ENCODE measurements at places on chromosomes 11 and 22.

DNA sequence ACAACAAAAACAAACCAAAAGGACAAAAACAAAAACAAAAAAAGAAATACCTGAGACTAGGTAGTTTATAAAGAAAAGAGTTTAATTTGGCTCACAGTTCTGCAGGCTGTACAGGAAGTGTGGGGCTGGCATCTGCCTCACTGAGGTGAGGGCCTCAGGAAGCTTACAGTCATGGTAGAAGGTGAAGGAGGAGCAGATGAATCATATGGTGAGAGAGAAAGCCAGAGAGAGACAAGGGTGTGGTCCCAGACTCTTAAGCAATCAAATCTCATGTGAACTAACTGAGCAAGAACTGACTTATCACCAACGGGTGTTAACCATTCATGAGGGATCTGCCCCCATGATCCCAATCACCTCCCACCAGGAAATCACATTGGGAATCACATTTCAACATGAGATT lies 58.8 kb upstream of the ZBED5 start:
- no peak for DNase-seq

- no peak for DNase-seq
These were observed 2.8 kb upstream of the LZTR1 start for GRCh38 chr22:20979243-20979809.

GRCh38 chr11:28606930-28607329 lies 498.7 kb downstream of the METTL15 start:
- no peak for DNase-seq

GRCh38 chr11:59782080-59782479 lies 26.9 kb downstream of the STX3 start:
- no peak for DNase-seq

GRCh38 chr11:35116245-35116644 lies 22.7 kb upstream of the CD44 start:
- no peak for DNase-seq

DNA sequence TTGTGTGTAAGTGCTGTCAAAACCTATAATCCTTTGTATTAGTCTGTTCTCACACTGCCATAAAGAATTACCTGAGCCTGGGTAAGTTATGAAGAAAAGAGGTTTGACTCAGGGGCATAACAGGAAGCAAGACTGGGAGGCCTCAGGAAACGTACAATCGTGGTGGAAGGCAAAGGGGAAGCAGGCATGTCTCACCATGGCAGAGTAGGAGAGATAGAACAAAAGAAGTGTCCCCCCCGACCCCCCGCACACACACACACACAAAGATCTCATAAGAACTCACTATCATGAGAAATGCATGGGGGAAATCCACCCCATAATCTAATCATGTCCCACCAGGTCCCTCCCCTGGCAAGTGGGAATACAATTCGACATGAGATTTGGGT lies 2.3 kb upstream of the USP28 start:
- DNase-seq = no peak

- DNase-seq = no peak
These were observed 36.2 kb downstream of the IGHMBP2 start for GRCh38 chr11:68939583-68940555.

DNA sequence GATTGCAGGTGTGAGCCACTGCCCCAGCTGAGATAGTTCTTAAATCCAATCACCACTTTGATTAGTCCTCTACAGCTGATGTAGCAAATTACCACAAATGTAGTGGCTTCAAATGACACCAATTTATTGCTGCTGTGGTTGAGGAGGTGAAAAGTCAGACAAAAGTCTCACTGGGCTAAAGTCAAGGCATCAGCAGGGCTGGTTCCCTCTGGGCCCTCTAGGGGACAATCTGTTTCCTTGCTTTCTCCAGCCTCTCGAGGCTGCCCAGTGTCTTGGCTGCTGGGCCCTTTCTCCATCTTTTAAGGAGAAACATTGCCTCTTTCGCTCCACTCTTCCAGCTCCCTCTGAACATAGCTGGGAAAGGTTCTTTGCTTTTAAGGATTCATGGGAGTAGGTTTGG lies 50.5 kb upstream of the SHANK2 start:
- DNase-seq = no peak

DNA sequence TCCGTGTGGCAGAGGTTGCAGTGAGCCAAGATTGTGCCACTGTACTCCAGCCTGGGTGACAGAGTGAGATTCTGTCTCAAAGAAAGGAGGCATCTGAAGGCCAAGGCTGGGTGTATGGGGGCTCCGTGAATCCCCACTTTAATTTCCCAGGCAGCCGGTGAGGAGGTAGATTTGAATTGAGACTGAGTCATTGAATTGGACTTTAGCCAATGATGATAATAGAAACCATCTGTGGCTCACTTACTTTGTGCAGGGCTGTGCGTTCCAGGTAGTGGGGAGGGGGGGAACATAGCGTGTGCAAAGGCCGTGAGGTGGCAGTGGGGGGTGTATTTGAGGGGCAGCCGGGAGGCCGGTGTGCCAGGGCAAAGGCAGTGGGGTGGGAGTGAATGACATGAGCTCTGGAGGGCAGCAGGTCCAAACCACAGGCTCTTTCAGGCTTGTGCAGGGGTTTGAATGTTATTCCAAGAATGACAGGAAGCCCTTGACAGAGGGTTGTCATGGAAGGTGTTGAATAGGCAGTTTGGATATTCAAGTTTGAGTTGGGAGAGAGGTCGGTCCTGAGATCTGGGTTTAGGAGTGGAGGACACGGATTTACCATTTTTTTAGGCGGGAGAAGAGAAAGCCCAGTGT lies 6.1 kb downstream of the ARHGAP8 start:
- DNase-seq = peak; percentile 9

- no peak for DNase-seq
These were observed 81.2 kb downstream of the KIF18A start for GRCh38 chr11:28026634-28027290.

DNA sequence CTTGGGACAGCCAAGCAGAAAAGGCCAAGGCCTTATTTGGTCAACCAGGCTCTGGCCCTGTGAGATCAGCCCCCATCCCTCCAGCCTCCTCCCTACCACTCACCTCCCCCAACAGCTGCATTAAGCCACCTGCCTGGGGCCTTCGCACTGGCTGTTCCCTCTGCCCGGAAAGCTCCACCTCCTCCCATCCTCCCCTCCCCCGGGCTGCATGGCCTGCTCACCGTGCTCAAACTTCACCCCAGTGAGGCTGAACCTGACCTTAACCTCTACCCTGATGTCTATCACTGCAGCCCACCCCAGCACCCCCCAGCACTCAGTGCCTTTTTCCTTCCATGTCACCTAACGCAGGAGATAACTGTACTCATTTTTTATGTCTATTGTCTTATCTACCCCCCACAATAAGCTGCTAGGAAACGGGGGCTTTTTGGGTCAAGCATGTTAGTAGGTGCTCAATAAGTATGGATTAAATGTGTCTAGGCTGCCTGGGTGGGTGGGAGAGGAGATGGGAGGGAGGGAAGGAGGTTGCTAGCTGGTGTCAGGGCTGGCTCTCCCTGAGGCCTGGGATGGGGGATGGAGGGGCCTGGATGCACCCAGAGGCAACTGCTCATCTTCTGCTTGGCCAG lies 912 bp downstream of the PTPRCAP start:
- no peak for DNase-seq

GRCh38 chr11:118012083-118012669 lies 26.0 kb downstream of the IL10RA start:
- DNase-seq = no peak

GRCh38 chr11:104090767-104091166 lies 54.3 kb downstream of the DDI1 start:
- no peak for DNase-seq

- peak; percentile 34 for DNase-seq
These were observed 58.4 kb downstream of the CD82 start for GRCh38 chr11:44623731-44624491.

DNA sequence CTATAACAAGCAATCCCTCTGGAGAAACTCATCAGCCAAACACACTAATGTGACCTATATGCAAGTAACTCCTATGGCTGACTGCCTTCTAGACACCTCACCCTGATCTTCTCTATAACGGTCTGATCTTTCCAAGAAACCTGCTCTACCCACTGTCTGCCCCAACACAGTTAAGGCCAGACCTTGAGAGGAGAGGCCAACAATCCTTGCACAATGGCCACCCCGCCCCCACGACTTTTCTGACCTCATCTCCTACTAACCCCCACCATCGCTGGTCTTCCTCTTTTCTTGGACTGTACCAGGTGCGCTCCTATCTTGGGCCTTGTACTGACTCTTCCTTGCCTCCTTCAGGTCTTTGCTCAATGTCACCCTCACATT lies 12.5 kb downstream of the HIRA start:
- DNase-seq = no peak

GRCh38 chr22:44848791-44849420 lies 96.5 kb downstream of the ARHGAP8 start:
- no peak for DNase-seq

DNA sequence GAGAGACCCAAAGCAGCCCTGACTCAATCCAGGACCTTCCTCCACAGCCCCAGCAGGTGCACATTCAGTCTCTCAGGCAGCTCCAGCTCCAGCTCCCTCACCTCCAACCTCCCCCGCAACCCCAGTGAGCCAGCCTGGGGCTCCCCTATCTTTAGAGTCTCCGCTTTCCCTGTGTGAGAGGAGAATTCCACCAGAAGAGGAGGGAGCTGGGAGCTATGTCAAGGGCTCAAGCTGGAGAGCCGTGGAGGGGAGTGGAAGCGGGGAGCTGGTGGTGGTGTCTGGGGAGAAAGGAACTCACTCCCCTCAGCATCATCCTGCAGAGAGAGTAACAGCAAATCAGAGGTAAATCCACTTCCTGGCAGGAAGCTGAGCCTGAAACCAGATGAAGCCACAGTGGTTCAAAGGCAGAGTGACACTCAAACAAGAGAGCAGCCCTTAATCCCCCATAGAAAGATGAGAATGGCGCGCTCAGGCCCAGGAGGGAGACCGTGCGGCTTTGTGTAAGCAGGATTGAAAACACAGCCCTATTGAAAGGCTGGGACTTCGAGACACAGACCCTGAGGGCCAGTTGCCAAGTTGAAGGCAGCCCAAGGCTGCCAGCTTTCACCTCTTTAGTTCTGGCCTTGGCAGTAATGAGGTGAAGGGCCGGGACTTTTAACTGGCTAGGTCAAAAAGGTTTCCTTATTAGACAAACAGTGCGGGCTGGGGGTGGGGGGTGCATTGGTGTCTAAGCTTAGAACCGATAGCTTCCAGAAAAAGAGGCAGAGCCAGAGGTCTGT lies 21.4 kb upstream of the CDON start:
- DNase-seq = no peak

- no peak for DNase-seq
These were observed 82.3 kb downstream of the C11orf91 start for GRCh38 chr11:33618351-33618710.

DNA sequence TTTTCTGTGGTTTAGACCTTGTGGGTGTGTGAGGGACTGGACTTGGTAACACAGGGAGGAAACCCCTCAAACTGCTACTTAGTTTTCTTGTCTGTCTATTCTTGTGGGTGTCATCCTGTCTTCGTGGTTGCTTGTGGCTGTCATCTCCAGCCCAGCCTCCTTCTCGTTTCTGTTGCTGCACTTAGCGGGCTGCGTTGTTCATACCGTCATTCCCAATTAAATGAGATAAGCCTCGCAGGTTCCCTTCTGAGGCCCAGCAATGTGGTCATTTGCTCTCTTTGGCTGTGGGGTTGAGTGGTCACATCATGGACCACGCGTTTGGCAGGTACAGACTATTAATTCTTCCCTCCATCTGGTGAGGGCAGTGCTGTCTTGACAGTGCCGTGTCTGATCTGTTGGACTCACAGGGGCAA lies 18.8 kb downstream of the PANX1 start:
- no peak for DNase-seq

DNA sequence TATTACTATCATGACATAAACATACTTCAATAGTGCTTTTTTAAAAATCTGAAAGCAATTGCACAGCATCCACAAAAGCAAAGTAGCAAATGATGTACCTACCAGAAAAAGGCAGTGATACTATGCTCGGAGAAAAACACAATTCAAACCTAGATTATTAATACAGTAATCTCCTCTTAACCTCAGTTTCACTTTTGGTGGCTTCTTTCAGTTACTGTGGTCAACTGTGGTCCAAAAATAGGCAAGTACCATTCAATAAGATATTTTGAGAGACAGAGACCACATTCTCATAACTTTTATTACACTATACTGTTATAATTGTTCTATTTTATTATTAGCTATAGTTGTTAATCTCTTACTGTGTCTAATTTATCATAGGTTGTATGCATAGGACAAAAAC lies 20.8 kb downstream of the KCNA4 start:
- DNase-seq = no peak

DNA sequence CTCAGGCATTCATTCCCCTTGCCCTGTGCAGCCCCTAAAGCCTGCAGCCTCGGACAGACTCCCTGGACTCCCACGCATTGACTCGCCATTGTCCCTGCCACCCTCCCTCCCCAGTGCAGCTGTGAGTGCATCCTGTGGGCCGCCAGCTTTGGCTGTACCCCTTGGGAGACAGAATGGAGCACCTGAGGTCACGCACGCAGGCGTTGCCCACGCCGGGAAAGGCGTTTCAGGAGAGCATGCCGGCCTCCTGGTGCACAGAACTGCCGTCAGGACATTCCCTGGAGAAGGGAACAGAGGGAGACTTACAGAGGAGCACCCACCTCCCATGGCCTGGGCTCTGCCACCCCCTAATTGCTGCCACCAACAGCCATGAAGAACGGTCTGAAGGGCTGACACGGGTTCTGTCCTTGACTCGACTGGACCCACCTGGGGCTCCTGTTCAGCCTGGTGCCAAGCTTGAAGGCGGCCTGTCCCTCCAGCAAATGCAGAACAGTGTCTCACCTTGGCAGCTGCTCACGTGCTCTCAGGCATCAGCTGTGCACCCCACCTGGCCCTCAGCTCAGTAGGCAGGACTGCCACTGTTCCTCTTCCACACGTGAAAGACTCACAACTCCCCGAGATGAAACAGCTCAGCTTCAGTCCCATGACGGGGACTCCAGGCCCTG lies 503.8 kb downstream of the BRD1 start:
- DNase-seq = no peak

GRCh38 chr11:68776442-68777235 lies 25.3 kb upstream of the TESMIN start:
- no peak for DNase-seq

DNA sequence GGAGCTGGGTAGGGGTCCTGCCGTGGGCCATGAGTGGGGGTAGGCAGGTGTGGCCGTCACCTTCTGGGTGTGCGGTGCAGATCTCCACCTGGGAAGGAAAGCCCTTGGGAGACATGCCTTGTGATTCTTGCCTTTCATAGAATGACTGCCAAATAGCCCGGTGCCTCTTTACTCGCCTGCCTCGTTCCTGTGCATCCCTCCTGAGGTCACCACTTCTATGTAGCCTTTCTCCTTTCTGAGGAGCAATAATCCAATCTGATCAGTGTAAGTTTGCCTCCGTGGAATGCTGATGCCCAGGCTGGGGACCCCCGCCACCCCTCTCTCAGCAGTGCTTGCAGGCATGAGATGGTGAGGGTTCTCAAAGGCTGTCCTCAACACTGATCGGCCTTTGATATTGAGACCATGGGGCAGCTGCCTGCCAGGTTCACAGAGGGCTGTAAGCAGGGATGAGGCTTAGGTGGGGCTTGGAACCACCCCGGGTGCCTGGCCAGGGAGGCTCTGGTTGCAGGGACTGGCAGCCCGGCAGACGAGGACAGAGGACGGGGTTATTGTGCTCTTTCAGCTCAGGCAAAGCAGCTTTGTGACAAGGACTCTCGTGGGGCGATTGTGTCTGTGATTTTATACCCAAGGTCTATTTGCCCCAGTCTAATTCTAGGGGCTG lies 86.1 kb upstream of the WNT7B start:
- no peak for DNase-seq
